ENCODE measurements at places on chromosomes 7 and 10. TPM values are rescaled to one million over a fixed set of nuclear protein-coding genes. Genes with fewer than 3 reads are reported as not detected.

Gene ZNF511
- 26.7 TPM for total RNA-seq

DNA sequence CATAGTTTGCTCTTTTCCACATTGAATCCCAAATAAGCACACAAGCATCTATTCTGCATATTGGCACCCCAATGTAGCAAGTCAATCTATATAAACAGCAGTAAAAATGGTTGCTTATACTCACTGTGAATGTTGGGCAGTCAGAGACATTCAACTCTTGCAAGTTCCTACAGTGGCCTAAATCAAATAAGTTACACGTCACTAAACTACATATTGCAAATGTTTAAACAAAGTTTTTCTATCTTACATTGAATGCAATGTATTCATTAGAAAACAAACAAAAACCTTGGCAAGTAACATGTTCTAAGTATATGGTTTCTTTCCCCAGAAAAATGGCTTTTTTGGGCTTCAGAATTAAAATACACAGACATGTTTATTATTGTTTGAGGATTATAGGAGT, 19.0 kb downstream of the LRRC17 start:
- H3K27me3 ChIP-seq, result no peaks in the 10 kb centered on the region
- H3K36me3 ChIP-seq, result no peaks in the 10 kb centered on the region
- DNase-seq, result no peak
- no peak overlapping the region for H3K27ac ChIP-seq
- H3K4me1 ChIP-seq, result peaks cover 4% of the 10 kb centered on the region

Gene SPDYE2B
- total RNA-seq, result not detected

GRCh38 chr7:143408686-143409561, at the start of gene EPHA1:
TSS of gene EPHA1 (minus strand) at chr7:143408856. CDS start at chr7:143408805, 51 bp downstream.
- no peaks in the 10 kb centered on the region for H3K27me3 ChIP-seq
- H3K4me1 ChIP-seq, result peaks cover 37% of the 10 kb centered on the region
- peak within 1 kb of the TSS; percentile 87 for H3K27ac ChIP-seq
- DNase-seq, result no peak
- no peaks in the 10 kb centered on the region for H3K36me3 ChIP-seq
- peak within 1 kb of the TSS; percentile 81 for H3K4me3 ChIP-seq
